Astrocyte (in vitro differentiated cells and primary cell): ENCODE measurements at places on chromosomes 11 and 22. TPM values are rescaled to one million over a fixed set of nuclear protein-coding genes. Genes with fewer than 3 reads are reported as not detected.

- peaks cover 20% of the 10 kb centered on the region for H3K4me1 ChIP-seq
- H3K27me3 ChIP-seq: no peaks in the 10 kb centered on the region
- no peaks in the 10 kb centered on the region for H3K36me3 ChIP-seq
- no peak overlapping the region for H3K4me3 ChIP-seq
Measured at GRCh38 chr11:47918882-47919495, 61.4 kb upstream of the PTPRJ start.

GRCh38 chr11:3707176-3707575, 36.0 kb upstream of the CHRNA10 start:
- H3K27me3 ChIP-seq: no peaks in the 10 kb centered on the region
- peaks cover 4% of the 10 kb centered on the region for H3K4me1 ChIP-seq
- peaks cover 41% of the 10 kb centered on the region for H3K36me3 ChIP-seq
- no peak overlapping the region for H3K27ac ChIP-seq

- no peak overlapping the region for H3K4me3 ChIP-seq
- H3K27ac ChIP-seq: no peak overlapping the region
- peaks cover 11% of the 10 kb centered on the region for H3K4me1 ChIP-seq
Measured at GRCh38 chr11:122653916-122654585, 1.5 kb upstream of the UBASH3B start.

Gene RIC3
- 2.5 and 3.0 TPM in 2 replicates for total RNA-seq

DNA sequence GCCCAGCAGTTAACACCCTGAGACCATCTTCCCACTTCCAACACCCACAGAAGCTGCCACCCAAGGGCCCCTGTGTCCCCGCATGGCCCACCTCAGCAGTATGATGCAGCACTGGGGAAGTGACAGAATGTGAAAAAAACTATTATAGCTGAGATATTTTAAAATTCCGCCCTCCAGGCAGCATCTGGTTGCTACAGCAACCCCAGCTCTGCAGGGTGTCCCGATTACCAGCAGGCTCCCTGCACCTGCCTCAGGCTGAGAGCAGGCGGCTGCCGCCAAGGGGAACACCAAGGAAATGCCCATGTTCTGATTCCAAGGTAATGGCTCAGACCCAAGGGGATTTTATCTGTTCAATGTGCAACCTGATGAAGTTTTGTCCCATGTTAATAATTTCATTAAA, 10.5 kb upstream of the TMEM121B start:
- no peaks in the 10 kb centered on the region for H3K4me1 ChIP-seq
- H3K27ac ChIP-seq: no peak overlapping the region
- no peak overlapping the region for H3K4me3 ChIP-seq
- no peaks in the 10 kb centered on the region for H3K36me3 ChIP-seq
- no peaks in the 10 kb centered on the region for H3K27me3 ChIP-seq

DNA sequence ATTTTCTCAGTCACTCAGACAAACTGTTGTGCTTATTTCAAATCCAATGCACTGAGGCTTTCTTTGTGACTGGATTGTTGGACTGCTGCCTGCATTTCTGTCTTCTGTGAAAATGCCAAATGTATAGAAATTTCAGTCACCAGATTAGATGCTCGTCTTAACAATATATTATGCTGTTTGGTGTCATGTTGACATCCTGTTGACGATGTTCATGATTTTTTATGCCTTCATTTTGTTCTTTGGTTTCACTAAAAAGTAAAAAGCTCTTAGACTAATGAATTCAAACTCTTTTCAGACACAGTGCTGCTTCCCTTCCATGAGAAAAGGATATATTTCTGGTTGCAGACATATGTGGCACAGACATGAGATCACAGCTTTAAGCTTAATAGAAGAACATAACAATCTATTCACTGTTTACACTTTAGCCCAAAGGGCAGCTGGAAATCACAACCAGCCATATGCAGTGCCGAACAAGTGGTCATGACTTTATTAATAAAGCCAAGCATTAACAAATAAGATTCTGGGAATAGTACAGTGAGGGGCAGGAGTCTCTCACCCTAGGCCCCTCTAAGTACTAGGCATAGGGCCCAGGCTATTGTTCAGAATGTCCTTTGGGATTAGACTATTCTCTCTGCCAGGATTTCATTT, 9.4 kb upstream of the SOX6 start:
- no peaks in the 10 kb centered on the region for H3K36me3 ChIP-seq
- H3K4me1 ChIP-seq: no peaks in the 10 kb centered on the region
- no peaks in the 10 kb centered on the region for H3K27me3 ChIP-seq
- no peak overlapping the region for H3K27ac ChIP-seq
- DNase-seq: no peak

GRCh38 chr22:38032681-38033521, 24.3 kb upstream of the PICK1 start:
- H3K4me1 ChIP-seq: peaks cover 42% of the 10 kb centered on the region
- no peaks in the 10 kb centered on the region for H3K36me3 ChIP-seq
- no peaks in the 10 kb centered on the region for H3K27me3 ChIP-seq
- H3K27ac ChIP-seq: peak overlapping the region; percentile 71

DNA sequence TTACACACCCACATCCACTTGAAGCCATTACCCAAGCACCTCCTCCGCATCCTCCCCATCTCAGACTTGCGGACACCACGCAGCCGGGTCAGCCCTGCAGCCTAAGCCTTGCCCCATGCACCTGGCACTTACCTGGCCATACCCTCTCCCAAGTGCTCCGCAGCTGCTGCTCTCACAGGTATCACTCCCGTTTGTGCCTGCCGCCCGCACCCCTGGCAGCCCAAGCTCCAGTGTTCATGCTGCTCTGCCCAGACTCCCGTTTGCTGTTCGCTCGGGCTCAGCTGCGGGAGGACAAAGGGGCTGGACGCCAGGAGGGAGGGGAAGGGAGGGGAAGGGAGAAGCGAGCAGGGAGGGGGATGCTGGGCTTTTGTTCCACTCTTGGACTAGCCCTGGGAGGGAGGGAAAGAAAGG, at the start of gene KLHL35:
TSS of gene KLHL35 (minus strand) at position 293 of the 411 bp plus-strand sequence. CDS start 2,574 bp downstream, outside the sequence.
- H3K27me3 ChIP-seq: peaks cover 37% of the 10 kb centered on the region
- no peak within 1 kb of the TSS for H3K4me3 ChIP-seq
- peaks cover 8% of the 10 kb centered on the region for H3K4me1 ChIP-seq
- H3K27ac ChIP-seq: no peak within 1 kb of the TSS
- DNase-seq: no peak

Gene SLC15A3
- 66.3 and 87.8 TPM in 2 replicates for total RNA-seq

DNA sequence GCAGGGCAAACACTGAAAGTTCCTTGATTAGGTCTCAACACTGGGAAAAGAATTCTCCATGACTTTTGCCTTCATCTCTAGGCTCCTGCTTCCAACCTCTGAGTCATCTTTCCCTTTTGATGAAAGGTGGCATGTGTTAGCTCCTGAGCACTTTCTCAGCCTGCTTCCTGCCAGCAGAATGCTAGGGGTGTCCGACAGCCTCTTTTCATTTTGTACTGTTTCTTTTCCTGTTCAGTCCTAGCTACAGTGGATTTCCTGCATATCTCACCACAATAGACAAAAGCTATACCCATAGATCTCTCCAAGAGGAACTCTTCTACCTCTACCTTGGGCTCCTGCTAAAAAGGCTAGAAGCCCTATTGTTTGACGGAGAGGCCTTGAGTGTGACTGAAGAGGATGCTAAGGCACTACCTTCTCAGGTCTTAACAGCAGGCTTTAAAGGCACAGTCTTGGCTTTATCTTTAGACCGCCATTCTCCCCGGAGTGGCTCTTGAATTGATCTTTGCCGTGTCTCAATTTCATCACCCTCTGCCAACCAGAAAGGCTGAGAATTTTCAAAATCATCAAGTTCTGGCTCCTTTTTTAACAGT, 145.5 kb downstream of the RBFOX2 start:
- H3K27ac ChIP-seq: no peak overlapping the region
- peaks cover 19% of the 10 kb centered on the region for H3K4me1 ChIP-seq
- H3K36me3 ChIP-seq: no peaks in the 10 kb centered on the region
- H3K27me3 ChIP-seq: no peaks in the 10 kb centered on the region
- peak; percentile 64 for DNase-seq

- H3K4me1 ChIP-seq: peaks cover 8% of the 10 kb centered on the region
- peak overlapping the region; percentile 23 for H3K4me3 ChIP-seq
- H3K36me3 ChIP-seq: no peaks in the 10 kb centered on the region
- DNase-seq: no peak
- H3K27me3 ChIP-seq: no peaks in the 10 kb centered on the region
Measured at GRCh38 chr11:123525511-123525918, 95.4 kb downstream of the GRAMD1B start.

DNA sequence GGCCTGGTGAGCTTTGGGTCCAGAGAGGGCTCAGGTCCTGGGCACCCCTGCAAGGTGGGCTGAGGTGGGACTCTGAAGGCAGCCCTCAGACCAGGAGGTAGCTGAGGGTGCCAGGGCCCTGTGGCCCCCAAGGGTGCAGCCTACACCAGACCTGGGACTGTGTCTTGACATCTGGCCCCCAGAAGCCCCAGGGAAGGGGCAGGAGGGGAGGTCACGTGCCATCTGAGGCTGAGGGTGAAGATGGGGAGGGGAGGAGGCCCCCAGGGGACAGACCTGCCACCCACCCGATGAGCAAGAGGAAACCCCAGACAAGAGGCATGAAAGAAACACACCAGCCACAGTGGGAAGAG, 520.2 kb downstream of the BRD1 start:
- no peak overlapping the region for H3K4me3 ChIP-seq
- no peaks in the 10 kb centered on the region for H3K27me3 ChIP-seq
- H3K27ac ChIP-seq: no peak overlapping the region
- DNase-seq: no peak
- H3K4me1 ChIP-seq: no peaks in the 10 kb centered on the region

DNA sequence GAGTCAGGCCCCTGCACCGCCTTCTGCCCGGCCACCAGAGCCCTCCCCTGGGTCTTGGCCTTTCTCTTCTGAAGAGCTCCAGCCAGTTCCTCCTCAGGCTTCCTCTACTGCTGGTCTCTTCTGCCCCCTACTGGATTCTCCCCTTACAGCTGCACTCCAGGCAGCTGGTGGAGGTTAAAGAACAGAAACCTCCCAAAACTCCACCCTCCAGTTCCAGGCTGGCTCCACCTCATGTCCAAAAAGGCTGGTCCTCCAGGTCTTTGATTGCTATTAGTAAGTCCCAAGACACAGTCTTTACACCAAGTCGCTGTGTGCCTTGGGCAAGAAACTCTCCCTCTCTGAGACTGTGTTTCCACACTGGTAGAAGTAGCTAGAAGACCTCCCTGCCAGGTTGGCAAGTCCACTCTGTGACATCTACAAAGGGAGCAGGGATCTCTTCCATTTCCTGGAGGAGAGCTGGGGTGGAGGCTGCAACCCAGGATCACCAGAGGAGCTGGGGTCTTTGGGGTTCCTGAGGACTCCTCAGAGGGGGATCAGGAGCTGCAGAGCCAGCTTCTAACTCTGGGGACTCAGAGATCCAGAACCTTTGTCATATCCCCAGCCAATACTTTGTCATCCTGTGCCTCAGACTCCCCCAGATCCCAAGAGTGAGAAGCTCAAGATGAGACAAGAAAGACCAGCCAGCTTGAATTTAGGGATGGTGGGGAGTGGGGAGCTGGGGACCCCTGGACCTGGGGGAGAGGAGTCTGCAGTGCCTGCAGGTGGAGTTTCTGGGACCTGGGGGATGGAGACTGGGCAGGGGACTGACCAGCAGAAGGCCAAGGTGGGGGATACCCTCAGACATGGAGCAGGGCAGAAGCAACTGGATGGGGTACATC, 3.4 kb upstream of the IGLL5 start:
- H3K27ac ChIP-seq: no peak overlapping the region
- H3K4me3 ChIP-seq: no peak overlapping the region
- DNase-seq: no peak
- peaks cover 2% of the 10 kb centered on the region for H3K27me3 ChIP-seq
- no peaks in the 10 kb centered on the region for H3K36me3 ChIP-seq

Gene CALCB
- total RNA-seq: 0.61 TPM in 1 of 2 replicates, not detected in the other

- peaks cover 12% of the 10 kb centered on the region for H3K27me3 ChIP-seq
- peak within 1 kb of the TSS; percentile 77 for H3K27ac ChIP-seq
- peak within 1 kb of the TSS; percentile 72 for H3K4me3 ChIP-seq
- H3K4me1 ChIP-seq: peaks cover 22% of the 10 kb centered on the region
- DNase-seq: peak; percentile 94
- no peaks in the 10 kb centered on the region for H3K36me3 ChIP-seq
Measured at GRCh38 chr22:50525104-50525857, at the start of gene SCO2. Gene SCO2 (minus strand): TSS chr22:50525598. CDS start chr22:50524411, 1,187 bp downstream.

Gene RFPL2
- total RNA-seq: 0.25 TPM in 1 of 2 replicates, not detected in the other

DNA sequence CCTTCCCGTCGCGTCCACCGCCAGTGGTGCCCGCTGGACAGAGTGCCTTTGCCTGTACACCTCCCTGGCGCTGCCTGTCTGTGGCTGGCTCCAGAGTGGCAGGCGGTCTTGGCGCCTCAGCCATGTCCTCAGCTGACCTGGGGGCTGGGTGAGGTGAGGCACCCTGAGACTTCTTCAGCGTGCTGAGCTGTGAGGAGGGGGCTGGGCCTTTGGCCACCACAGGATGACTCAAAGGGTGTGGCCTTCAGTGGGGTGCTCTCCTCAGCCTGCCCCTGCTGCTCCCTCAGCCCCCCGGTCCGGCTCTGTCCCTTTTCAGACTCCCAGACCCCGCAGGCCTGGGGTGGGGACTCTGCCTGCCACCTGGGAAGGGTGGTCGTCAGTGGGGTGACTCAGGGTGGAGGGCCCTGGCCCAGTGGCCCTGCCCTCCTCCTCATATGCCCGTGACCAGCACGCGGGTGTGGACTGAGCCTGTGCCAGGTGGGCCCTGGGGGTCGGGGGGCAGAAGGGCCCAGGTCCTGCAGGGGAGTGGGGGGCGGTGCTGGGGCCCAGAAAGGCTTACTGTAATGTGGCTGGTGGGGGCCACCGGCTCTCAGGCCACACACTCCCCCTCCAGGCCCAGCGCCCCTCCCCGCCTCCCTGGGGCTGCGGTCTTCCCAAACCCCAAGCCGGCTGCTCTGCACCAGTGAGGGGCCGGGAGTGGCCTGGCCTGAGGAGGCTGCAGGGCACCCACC, 15.9 kb downstream of the CRELD2 start:
- no peak overlapping the region for H3K4me3 ChIP-seq
- peak; percentile 44 for DNase-seq
- H3K27ac ChIP-seq: no peak overlapping the region
- peaks cover 18% of the 10 kb centered on the region for H3K4me1 ChIP-seq
- H3K36me3 ChIP-seq: no peaks in the 10 kb centered on the region

DNA sequence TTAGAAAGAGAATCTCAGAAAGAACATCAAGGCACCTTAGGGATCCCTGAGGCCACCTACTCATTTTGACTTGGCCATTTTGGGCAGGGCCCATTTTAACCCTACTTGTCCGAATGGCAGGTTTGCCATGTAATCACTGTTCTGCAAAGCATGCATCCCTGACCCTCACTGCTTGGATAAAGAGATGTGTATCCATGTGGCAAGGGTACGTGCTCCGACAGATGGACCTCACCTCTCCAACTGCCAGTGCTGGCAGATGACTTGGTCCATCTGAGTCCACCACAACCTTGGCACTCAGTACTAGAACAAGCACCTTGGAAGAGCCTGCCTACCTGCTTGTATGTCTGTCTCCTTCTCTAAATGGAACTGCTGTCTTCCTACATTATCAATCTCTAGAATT, 139.4 kb downstream of the SPATA19 start:
- no peaks in the 10 kb centered on the region for H3K27me3 ChIP-seq
- DNase-seq: no peak
- no peaks in the 10 kb centered on the region for H3K4me1 ChIP-seq
- H3K36me3 ChIP-seq: no peaks in the 10 kb centered on the region
- no peak overlapping the region for H3K4me3 ChIP-seq

DNA sequence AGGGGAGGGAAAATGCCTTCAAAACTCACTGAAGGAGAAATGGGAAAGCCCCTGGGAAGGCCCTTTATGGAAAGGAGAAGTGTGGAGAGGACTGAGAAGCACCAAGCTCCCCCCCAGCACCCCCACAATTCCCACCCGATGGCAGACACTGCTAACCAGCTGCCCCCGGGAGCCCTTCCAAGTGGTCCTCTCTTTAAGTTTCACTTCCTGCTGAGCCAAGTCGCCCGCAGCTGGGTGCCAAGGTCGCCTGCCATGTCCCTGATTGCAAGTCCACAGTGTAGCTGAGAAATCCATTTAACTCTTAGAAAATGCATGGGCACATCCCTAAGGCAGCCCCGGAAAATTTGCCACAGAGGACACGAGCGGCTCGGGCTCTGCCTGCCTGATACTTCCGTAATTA, 68.2 kb downstream of the GALNT18 start:
- peaks cover 19% of the 10 kb centered on the region for H3K27me3 ChIP-seq
- H3K36me3 ChIP-seq: no peaks in the 10 kb centered on the region
- no peak overlapping the region for H3K4me3 ChIP-seq
- H3K4me1 ChIP-seq: no peaks in the 10 kb centered on the region
- H3K27ac ChIP-seq: no peak overlapping the region
- no peak for DNase-seq

Gene SLC25A45
- 1.9 and 2.6 TPM in 2 replicates for total RNA-seq
